Stimulated activated CD4-positive, alpha-beta T cell treated with anti-CD3 and anti-CD28 coated beads, Interleukin-2, amount 100 ng/mL, for 24 hours (primary cell): ENCODE measurements at places on chromosomes 7 and 10.

GRCh38 chr7:105055084-105055483 lies 41.1 kb downstream of the KMT2E start:
- no peak for DNase-seq

- DNase-seq, result no peak
These were observed 500.1 kb downstream of the RPS24 start for GRCh38 chr10:78533776-78534175.

DNA sequence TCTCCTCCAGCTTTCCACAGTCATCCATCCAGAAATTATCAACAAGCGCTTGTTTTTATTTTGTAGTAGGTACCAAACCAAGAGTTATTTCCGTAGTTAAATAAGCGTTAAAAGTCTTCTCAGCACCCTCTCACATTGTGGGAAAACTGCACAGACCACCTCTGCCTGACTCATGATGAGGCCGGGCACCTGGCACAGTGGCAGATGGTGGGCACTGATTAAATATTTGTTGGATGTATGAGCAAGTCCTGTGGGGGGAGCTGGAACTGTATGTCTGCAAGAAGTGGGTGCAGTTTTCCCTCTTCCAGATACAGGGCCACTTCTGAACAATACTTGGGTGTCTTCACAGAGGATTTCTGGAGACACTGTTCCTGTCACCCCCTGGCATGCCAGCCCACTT lies 5.3 kb upstream of the REPIN1 start:
- no peak for DNase-seq

GRCh38 chr10:104337521-104337984 lies 712 bp downstream of the ITPRIP start:
- peak; percentile 33 for DNase-seq

DNA sequence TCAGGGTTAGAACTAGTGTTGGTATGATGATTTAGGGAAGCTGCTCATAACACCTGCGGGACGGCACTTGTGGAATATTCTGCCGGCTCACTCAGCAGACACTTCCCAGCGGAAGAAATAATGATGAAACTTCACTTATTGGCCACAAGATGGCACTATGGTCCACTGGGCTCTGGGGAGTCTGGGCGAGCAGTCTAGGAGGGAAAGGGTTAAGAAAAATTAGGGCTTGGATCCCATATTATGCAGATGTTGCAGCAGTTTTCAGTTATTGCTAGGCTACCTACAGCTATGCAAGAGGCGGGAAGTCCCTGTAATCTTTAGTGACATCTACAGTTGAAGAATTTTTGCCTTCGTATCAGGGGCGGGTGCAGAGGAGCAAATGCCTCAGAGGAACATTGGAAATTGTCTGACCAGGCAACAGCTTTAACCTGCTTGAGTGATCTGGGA lies 238.7 kb upstream of the PRSS58 start:
- DNase-seq, result no peak

DNA sequence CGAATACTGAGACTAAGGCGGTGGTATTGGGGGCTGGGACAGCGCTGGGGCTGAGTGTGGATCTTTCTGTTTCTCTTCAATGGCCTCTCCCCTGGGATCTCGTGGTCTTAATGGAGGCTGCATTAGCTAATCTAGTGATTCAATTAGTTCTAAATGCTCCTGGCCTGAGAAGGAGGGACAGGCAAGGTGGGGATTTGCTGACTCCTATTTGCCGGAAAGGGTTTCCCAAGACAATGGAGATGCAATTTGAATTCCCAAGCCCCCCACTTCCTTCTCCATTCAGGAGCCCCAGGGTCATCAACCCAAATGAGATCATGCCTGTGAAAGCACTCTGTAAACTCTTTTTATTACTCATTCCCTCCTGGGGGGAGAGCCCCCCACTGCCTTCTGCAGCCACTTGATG lies 111.7 kb upstream of the PLXNA4 start:
- DNase-seq, result no peak

- no peak for DNase-seq
These were observed 140.2 kb downstream of the AUTS2 start for GRCh38 chr7:69738396-69738951.

- DNase-seq, result no peak
These were observed 28.6 kb upstream of the TRIL start for GRCh38 chr7:28986765-28987110.

DNA sequence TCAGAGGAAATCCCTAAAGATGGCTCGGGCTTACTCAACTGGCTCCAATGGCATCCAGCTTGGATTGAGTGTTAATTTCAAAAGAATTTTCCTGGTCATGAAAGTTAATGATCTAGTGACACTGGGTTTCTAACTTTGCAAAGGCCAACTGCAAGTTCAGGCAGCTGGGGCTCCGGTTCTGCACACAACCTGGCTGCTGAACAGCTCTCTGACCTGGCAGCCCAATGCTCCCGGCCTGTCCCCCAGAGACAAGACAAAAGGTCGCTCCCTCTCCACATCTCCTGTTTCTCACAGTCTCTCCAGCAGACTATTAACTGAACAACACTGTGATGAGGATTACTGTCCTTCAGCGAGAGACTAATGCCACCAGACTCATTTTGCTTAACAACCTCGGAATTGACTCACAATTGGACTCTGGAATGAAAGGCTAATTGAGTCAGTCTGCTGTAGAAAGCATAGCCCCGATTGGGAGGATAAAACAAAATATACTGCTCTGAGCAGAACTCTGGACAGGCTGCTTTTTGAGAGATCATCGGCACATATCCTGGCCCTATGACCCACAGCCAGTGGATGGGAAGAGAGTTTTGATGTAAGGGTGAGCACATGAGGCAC lies 174.5 kb downstream of the GFRA1 start:
- no peak for DNase-seq

GRCh38 chr7:111495173-111495810 lies 67.0 kb downstream of the IMMP2L start:
- DNase-seq, result no peak

DNA sequence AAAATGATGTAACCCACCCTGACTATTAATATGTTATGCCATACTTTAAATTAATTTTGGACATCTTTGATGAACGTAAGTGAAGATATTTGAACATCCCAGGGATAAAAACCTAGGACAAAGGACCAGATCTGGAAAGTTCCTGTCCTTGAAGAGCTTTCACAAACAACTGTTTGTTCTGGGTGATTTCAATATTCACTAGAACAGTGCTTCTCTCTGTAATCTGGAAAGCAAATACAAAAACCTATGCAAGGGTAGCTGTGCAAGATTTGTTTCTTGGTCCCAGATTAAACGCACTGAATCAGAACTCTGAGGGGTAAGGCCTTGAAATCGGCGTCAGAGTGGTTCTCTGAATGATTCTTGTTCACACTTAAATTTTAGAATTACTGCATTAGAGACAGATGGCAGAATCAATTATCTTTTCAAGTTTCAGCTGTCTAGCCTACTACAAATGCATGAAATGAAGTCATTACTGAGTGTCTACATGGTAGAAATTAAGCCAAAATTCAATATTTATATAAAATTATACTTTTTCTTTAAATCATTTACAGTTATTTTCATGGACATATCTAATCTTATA lies 69.6 kb upstream of the CSTF2T start:
- DNase-seq, result no peak

DNA sequence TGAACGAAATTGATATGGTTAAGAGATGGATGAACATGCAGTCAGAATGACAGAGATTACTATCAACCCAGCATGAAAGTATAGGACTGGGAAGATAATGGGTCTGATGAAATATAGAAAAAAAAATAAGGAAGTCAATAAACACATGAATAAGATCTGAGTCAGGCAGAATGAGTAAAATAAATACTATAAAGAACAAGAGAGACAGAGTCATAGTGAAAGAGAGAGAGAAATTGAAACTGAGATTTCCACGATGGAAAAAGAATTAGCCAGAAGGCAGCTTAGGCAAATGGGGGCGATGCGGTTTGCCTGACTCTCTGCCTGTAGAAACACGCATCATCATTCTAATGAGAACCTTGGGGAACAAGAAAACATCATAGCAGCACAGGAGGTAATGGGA lies 26.6 kb downstream of the SEMA3D start:
- no peak for DNase-seq

DNA sequence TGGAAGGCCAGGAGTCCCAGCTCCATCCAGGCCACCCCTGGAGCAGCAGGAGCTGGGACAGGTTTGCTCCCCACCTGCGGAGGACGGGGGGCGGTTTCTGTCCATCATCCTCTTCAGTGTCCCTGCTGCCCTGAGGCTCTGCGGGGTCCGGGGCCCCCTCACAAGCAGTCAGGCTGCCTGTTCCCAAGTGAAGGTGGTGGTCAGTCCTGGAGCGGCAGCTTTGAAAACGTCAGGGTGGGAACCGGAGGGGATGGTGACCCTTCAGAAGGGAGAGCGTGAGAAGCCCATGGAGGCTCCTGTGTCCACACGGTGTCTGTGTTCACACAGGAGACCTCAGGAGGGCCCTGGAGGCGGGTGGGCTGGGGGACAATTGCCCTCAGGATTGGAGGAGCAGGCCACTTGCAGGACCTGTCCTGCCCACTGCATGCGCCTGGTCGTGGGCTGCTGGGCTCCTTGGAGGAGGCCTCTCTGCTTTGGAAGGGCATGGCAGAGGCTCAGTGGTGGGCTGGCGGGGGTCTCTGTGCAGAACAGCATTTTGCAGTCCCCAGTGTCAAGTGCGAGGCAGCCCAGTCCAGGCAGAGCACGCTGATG lies 49.3 kb upstream of the INPP5A start:
- no peak for DNase-seq

GRCh38 chr10:70186571-70186970 lies 16.3 kb upstream of the SAR1A start:
- no peak for DNase-seq

DNA sequence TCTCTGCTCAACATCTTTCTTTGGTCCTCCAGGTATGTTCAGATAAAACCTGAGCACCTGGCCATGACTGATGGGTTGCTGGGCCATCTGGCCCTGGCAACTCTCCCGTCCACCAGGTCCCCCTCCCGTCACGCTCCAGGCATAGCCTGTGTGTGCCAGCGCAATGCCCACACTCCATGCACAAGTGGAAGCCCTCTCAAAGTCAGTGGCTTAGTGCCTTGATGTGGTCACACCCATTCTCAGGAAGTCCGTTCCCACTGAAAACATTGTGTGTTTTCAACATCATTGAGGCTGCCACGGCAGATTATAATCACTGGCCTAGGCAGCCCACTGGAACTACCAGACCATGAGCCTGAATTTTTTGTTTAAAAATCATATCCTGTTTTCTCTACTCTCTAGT lies 170.6 kb upstream of the LANCL2 start:
- no peak for DNase-seq

GRCh38 chr10:91575044-91575610 lies 57.7 kb downstream of the PPP1R3C start:
- no peak for DNase-seq

DNA sequence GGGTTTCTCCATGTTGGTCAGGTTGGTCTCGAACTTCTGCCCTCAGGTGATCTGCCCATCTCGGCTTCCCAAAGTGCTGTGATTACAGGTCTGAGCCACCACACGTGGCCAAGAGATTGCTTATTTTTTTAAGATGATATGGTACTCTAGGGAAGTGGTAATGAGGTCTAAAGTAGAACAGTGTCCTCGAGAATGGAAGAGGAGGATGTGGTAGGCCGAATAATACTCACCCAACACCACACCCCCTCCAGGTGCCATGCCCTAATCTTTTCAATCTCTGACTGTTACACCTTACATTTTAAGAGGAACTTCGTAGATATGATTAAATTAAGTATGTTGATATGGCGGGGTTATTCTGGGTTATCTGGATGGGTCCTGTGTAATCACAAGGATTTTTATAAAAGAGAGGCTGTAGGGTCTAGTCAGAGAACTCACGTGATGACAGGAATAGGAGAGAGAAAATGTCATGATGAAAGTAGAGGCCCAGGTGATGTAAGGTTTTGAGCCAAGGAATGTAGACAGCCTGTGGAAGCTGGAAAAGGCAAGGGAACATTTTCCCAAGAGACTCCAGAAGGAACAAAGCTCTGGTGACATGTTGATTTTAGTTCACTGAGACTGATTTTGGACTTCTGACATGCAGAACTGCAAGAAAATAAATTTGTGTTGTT lies 29.5 kb downstream of the CDK13 start:
- DNase-seq, result no peak

DNA sequence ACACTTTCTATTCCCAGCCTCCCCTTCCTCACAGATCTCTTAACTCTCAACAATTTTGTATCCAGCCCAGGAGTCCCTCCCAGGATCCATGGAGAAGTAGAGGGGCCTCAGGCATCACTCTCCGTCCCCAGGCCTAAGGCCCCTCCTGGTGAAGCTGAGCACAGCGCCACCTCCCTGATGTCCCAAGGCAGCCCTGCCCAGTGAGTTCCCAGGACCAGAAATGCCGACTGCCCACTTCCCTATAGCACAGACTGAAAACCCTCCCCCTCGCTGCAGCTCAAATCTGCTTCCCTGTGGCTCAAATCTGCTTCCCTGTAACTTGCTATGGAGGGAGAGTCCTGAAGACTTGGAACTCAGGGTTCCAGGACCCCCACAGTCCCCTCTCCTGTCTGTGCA lies 35.6 kb downstream of the YKT6 start:
- no peak for DNase-seq

DNA sequence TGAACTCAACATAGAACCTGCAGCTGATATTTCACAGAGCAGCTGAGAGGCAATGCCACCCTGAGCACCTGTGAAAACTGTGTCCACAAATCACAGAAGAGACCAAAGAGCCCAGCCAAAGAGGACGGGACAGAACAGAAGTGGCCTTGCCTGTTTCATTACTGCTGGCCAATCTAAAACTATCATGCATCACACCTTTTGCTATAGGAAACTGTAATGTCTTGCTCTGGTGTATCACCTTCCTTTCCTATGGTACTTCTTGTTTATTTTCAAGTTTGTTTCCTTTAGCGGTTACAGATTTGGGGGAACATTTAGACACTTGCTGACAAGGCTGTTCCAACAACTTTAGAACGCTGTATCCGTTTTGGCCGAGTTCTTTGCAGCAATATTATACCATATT lies 80.3 kb downstream of the PIP4K2A start:
- DNase-seq, result no peak

DNA sequence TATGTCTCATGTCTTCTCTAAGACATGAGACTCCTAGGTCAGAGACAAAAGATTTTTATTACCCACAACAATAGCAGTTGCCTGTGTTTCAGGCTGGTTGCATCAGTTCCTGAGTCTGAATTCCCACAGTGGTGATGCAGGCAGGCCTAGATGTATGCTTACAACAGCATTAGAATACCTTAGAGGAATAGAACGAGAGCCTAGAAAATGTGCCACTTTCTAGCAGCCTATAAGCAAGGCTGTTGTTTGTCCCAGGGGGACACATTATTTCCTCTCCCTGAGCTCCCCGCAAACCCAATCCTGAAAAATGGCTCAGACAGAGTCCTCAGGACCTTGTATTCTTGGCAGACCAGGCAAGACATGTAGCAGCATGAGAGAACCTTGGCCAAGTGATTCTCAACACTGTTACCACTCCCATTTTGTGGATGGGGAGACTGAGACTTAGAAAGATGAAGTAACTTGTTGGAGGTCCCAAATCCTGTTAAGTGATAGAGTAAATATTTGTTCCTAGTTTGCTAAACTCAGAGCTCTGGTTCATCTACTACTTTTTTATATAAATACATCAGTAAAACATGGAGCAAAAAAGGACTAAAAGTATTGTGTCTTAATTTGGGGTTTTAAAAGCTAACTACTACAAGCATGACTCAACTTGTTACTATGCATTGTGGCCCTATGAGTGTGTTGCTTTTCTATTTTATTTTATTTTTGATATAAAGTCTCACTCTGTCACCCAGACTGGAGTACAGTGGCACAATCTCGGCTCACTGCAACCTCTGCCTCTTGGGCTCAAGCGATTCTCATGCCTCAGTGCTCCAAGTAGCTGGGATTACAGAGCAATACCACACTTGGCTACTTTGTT lies 14.2 kb downstream of the VTI1A start:
- peak; percentile 32 for DNase-seq
